Naive thymus-derived CD4-positive, alpha-beta T cell (primary cell): ENCODE measurements at places on chromosomes 3 and 15. TPM values are rescaled to one million over a fixed set of nuclear protein-coding genes. Genes with fewer than 3 reads are reported as not detected.

DNA sequence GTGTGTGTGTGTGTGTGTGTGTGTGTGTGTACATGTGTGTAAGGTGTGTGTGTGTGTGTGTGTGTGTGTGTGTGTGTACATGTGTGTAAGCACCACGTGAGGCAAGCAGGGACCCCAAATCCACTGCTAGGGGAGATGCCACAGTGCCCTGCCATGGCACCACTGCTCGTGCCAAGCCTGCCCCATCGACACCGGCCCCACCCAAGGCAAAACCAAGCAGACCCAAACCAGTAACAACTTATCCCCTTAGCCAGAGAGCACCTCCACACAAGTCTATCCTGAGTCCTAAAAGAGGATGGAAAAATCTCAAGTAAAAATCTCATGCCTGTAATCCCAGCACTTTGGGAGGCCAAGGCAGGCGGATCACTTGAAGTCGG, 45.1 kb downstream of the BDH1 start:
- no peaks in the 10 kb centered on the region for H3K27me3 ChIP-seq
- no peaks in the 10 kb centered on the region for H3K36me3 ChIP-seq
- no peak for DNase-seq
- H3K27ac ChIP-seq = no peak overlapping the region

Gene CDCP1
- 1.5 TPM for total RNA-seq

Gene DPPA4
- 0.19 TPM for total RNA-seq

DNA sequence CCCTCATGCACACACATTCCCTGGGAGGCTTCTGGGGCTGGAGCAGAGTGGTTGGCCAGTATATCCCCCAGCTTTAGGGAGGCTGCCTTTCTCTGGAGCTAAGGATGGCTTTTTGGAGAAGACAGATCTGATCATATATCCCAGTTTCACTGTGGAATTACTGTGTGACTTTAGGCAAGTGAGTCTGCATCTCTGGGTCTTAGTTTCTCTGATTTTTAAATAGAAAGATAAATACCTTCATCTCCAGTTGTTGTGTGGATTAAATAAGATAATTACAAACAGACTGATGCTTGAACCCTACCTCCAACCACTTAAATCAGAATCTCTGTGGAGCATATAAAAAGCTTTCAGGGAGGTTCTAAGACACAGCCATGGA, 11.1 kb upstream of the WNT7A start:
- H3K27ac ChIP-seq = peak overlapping the region; percentile 54
- no peaks in the 10 kb centered on the region for H3K36me3 ChIP-seq
- DNase-seq = no peak
- peaks cover 29% of the 10 kb centered on the region for H3K4me1 ChIP-seq
- no peak overlapping the region for H3K4me3 ChIP-seq
- H3K27me3 ChIP-seq = no peaks in the 10 kb centered on the region

GRCh38 chr3:3194861-3195260, 15.4 kb upstream of the CRBN start:
- H3K4me3 ChIP-seq = no peak overlapping the region
- H3K27ac ChIP-seq = no peak overlapping the region
- no peaks in the 10 kb centered on the region for H3K27me3 ChIP-seq
- H3K36me3 ChIP-seq = no peaks in the 10 kb centered on the region
- DNase-seq = no peak

Gene ENTPD3
- not detected in 2 replicates for total RNA-seq

DNA sequence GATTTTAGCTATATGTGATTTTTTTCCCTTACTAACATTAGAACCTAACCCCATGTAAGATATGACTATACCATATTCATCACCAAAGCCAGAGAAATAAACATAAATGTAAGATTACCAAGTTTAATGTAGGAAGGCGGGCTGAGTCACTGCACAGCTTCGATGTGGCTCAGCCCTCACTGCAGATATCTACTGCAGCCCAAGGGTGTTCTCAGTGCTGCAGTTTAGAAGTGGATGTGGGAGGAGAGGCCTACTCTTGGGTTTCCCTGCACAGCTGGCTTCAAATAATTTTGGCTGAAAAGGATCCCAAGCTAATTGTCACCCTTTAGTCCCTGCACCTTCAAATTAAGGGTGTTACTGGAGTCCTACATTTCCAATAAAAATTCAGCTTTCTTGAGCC, 9.3 kb downstream of the ARPP19 start:
- DNase-seq = no peak
- H3K4me3 ChIP-seq = no peak overlapping the region
- peaks cover 14% of the 10 kb centered on the region for H3K36me3 ChIP-seq
- no peaks in the 10 kb centered on the region for H3K27me3 ChIP-seq

DNA sequence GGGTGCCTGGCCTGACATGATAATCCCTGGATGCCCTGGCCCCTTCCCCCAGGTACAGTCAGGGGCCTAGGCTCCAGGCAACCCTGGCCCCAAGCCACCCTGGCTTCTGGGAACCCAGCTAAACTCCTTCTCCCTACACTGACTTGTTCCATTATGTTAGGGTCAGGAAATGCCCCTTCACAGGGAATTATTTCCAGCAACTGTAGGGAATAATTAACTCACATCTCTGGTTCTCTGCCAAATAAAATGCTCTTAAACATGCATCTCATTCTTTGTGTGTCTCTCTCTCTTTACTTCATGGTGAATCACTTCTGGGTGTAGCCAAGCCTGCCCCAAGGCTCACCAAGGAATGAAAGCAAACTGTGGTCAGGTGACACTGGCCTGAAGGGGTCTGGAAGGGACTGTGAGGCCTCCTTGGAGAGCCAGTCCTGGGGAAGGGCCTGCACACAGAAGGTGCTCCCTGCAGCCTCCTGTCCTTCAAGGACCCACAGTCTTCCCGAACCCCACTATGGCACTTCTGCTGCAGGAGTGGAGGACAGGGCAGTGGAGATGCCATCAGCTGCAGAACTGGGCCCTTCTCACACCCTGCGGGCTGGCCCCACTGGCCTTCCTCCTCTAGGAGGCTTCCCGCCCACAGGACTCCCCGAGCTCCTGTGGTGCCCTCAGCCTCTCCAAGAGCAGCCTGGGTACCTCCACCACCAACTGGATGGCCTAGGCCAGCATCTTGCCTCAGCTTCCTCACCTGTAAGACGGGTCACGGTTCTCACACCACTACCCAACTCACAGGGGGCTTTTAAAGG, 17.6 kb downstream of the TKT start:
- DNase-seq = no peak
- no peak overlapping the region for H3K4me3 ChIP-seq
- H3K27ac ChIP-seq = no peak overlapping the region
- no peaks in the 10 kb centered on the region for H3K27me3 ChIP-seq
- peaks cover 88% of the 10 kb centered on the region for H3K36me3 ChIP-seq

GRCh38 chr3:189148081-189148507, 23.7 kb upstream of the TPRG1 start:
- H3K4me1 ChIP-seq = no peaks in the 10 kb centered on the region
- H3K4me3 ChIP-seq = no peak overlapping the region
- peak; percentile 61 for DNase-seq
- no peaks in the 10 kb centered on the region for H3K27me3 ChIP-seq
